ENCODE measurements at places on chromosomes 4 and X.

- no peak for DNase-seq
These were observed 34.6 kb downstream of the TAF1 start for GRCh38 chrX:71400710-71401109.

DNA sequence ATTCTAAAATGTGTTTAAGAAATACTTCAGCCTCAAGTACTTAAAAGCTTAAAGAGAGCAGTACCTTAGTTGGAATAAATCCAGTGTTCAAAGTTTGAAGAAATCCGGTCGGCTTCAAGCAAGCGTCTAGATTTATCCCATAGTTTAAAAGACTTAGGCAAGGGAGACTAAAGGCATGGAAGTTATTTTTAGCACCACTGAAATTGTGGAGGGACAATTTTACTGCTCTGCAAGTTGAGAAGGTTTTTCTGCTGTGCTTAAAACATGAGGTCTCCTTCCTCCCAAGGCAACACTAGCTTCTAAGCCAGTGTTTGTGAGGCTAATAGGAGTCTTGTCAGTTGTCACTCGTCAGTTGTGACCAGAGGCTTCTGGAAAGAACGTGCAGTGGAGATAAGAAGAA lies 183.5 kb downstream of the MSL3 start:
- no peak for DNase-seq

DNA sequence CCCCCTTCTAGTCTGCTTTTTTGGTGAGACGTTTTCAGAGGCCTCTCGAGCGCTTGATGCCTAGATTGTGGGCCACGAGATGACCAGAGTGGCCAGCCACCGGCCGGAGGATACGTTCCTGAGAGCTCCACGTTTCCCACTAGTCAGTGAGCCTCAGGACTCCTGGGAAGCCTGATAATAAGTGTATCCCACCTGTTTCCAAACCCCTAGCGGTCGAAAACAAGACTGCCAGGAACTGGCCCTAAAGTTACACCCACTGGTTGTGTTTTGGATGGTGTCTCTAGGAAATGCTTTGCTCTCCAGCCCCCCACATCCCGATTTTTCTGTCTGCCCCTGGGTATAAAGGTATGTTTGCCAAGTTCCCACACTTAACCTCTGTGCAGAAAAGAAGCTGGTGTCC lies 4.6 kb upstream of the RS1 start:
- DNase-seq: peak; percentile 72

DNA sequence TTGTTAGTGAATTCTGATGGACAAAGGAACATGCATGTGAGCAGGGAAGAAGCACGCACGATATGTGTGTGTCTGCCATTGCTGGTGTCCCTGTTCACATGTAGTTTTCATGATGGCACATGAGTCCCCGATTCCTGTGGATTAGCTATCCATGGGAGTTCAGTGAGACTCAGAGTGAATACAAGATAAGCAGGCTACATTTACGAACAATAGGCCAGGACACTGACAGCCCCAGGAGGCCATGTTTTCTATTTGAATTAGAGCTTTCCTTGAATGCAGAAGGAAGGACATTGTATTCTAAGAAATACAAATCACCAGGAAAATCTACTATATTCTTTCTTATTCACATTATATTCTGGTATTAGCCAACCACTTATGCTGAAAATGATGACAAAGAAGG lies 171.4 kb downstream of the PPP1R2C start:
- DNase-seq: no peak

GRCh38 chrX:135596495-135596894 lies 76.0 kb downstream of the INTS6L start:
- DNase-seq: peak; percentile 75

GRCh38 chr4:109816082-109816442 lies 500 bp downstream of the GAR1 start:
- no peak for DNase-seq

GRCh38 chrX:24260842-24261550 lies 52.9 kb downstream of the SUPT20HL2 start:
- no peak for DNase-seq

DNA sequence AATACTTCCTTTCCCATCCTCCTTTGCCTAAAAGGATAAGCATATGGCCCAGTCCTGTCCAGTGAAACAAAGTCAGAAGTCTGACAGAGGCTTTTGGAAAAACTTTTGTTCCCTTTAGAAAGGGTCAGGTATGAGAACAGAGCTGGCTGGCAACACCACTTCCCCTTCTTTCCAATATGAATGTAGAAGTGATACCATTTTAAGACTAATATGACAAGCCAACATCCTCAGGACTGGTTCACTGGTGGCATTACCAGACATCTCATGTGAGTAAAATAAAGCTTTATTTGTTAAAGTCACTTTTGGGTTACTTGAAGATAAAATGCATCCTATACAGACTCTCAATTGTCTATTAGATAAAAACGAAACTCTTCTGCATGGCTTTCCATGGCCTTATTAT lies 83.6 kb upstream of the PTCHD1 start:
- DNase-seq: no peak

- peak; percentile 20 for DNase-seq
These were observed 63.8 kb upstream of the HPRT1 start for GRCh38 chrX:134396174-134396573.
